Ecto neural progenitor cell (in vitro differentiated cells): ENCODE measurements at places on chromosomes 5 and 9.

GRCh38 chr9:136808075-136808805, 492 bp downstream of the RABL6 start:
- peak; percentile 70 for DNase-seq

DNA sequence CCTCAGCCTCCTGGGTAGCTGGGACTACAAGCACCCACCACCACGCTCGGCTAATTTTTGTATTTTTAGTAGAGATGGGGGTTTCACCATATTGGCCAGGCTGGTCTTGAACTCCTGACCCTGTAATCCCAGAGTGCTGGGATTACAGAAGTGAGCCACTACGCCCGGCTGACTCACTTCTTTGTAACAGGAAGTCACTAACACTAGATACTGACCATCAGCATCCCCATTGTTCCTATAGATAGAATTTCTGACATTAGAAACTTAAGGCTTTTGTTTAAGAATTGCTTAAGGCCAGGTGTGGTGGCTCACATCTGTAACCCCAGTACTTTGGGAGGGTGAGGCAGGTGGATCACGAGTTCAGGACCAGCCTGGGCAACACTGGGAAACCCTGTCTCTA, 42.2 kb downstream of the LEAP2 start:
- DNase-seq, result no peak

DNA sequence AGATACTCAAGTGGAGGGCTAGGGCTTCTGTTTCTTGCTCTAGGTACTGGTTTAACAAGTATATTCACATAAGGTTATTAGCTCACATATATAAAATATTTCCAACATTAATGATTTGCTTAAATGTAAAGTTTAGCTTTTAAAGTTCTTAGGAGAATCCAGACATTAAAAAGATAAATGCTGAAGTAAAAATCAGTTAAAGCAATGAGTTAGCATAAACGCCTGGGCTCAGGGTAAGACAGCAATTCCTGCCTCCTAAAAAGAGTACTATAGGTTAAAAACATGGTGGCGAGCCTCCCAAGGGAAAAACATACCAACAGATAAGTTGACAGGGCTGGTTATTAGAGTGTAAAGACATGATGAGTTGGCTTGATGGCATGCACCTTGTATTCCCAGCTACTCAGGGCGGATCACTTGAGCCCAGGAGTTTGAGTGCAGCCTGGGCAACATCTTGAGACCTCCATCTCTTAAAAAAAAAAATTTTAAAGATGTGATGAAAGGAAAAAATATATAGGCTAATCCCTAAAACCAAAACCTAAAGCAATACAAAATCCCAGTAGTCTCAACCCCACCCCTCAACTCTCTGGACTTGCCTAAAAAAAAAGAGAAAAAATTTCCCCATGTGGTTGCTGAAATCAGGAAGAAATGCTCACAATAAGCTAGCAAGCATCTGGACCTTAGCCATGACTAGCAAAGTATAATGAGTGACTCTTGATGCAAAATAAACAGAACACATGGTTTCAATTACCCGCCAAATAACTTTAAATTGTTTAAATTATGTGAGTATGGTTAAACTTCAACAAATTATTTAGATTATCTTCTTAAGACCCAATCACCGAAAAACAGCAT, 3.6 kb downstream of the GOLPH3 start:
- DNase-seq, result no peak

DNA sequence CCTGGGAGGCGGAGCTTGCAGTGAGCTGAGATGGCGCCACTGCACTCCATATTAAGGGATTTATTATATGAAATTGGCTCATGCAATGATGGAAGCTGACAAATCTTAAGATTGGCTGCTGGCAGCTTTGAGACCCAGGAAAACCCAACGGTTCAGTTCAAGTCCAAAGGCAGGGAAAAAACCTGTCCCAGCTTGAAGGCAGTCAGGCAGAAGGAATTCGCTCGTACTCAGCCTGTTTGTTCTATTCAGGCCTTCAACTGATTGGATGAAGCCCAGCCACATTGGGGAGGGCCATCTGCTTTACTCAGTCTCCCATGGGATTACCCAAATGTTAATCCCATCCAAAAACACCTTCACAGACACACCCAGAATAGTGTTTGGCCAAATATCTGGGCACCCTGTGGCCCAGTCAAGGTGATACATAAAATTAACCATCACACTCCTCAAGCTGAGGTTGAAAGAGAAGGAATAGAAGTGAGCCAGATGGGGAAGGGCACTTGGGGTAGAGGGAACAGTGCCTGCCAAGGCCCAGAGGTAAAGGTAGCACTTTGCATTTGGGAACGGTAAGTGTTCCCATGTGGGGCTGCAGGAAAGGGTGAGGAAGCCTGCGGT, 8.5 kb upstream of the ORM1 start:
- DNase-seq, result peak; percentile 12

DNA sequence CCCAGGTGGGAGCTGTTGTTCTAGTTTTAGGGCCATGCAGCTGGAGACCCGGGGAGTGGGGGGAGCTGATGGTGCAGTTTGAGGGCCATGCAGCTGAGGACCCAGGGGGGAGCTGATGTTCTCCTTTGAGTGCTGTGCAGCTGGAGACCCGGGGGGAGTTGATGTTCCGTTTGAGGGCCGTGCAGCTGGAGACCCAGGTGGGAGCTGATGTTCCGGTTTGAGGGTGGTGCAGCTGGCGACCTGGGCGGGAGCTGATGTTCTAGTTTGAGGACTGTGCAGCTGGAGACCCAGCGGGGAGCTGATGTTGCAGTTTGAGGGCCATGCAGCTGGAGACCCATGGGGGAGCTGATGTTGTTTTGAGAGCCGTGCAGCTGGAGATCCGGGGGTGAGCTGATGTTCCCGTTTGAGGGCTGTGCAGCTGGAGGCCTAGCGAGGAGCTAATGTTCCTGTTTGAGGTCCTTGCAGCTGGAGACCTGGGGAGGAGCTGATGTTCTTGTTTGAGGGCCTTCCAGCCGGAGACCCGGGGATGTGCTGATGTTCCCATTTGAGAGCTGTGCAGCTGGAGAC, 14.6 kb downstream of the PDCD6 start:
- no peak for DNase-seq

GRCh38 chr5:149711338-149711737, 18.8 kb upstream of the PPARGC1B start:
- peak; percentile 23 for DNase-seq

DNA sequence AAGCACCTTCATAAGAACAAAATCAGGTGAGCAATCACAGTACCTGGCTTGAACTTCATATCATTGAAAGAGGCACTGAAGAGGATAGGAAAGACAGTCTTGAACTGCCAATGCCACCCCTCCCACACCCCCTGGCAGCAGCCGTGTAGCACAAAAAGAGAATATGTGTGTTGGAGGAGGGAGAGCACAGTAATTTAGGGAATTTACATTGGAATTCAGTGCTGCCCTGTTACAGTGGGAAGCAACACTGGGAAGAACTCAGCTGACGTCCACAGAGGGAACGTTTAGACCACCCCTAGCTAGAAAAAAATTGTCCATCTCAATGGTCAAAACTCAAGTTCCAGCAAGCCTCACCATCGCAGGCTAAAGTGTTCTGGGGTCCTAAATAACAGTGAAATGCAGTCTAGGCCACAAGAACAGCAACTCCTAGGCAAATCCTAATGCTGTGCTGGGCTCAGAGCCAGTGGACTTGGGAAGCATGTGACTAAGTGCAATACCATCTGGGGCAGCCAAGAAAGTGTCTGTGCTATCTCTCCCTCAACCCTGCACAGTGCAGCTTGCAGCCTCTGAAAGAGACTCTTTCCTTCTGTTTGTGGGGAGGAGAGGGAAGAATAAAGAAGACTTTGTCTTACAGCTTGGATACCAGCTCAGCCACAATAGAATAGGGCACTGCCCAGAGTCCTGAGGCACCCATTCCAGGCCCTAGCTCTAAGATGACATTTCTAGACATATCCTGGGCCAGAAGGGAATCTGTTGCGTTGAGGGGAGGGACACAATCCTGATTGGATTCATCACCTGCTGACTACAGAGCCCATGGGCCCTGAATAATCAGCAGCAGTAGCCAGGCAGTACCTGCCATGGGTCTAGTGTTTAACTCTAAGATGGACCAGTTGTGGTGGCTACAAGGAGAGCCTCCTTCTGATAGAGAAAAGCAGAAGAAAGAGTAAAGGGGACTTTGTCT, 62.1 kb upstream of the VLDLR start:
- no peak for DNase-seq

GRCh38 chr5:135398160-135398854, 724 bp downstream of the MACROH2A1 start:
- DNase-seq, result peak; percentile 73
